ENCODE measurements at places on chromosomes 3 and 15.

- DNase-seq = no peak
Measured at GRCh38 chr15:42401544-42402454, 42.5 kb downstream of the CAPN3 start.

DNA sequence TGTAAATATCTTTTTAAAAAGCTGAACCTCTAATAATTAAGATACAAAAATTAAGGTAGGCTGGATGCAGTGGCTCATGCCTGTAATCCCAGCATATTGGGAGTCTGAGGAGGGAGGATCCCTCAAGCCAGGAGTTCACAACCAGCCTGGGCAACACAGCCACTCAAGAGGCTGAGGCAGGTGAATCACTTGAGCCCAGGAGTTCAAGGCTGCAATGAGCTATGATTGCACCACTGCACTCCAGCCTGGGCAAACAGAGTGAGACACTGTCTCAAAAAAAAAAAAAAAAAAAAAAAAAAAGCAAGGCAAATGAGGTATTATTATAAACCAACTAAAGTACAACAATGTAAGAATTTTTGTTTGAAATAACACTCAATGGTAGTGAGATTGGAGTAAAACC is 47.6 kb downstream of the EFHB start:
- no peak for DNase-seq

GRCh38 chr3:180189310-180189648 is 152.5 kb upstream of the PEX5L start:
- no peak for DNase-seq

DNA sequence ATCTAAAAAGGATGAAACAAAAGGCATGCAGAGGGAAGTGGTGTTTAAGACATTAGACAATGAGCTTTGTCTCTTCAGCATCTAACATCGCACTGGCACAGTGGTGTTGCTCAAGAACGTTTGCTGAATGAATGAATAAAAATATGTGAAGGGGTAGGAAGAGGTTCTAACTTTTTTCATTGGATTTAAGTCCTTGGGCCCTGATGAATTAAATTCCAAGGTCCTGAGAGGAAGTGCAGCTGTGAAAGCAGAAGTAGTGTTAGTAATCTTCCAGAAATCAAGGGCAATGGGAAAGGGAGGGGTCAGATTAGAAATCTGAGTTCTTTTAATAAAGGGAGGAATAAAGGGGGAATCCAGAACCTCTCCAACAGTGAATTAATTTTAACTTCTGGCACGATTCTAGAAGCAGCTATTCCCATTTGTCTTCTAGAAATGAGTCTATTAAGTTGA is 29.6 kb downstream of the TLNRD1 start:
- no peak for DNase-seq

DNA sequence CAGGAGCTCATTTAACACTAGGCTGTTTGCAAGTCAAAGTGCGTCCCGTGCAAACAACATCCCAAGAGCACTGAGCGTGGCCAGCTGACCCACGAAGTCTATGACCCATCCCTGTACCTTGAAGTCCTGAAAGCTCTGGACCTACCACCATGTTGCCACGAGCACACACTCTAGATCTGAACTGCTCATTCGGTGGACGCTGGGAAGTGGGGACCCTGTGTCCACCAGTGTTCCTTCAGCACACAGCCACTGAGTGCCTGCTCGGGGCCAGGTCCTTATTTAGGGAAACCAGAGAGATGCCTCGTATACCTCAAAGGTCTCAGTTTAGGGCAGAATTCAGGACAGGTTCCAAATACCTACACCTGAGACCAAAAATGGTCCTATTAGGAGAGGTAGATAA is 236.9 kb downstream of the XXYLT1 start:
- no peak for DNase-seq

DNA sequence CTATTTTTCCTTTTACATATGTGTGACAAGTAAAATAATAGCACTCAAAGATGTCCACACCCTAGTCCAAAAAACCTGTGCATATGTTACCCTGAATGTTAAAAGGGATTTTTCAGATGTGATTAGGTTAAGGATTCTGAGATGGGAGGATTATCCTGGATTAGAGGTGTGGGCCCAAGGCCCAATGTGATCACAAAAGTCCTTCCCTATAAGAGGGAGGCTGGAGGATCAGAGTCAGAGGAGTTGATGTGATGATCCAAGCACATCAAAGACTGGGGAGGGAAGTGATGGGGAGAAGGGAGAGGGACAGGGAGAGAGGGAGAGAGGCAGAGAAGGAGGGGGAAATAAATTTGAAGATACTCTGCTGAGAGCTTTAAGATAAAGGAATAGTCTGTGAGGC is 512.6 kb downstream of the PLOD2 start:
- DNase-seq = no peak

GRCh38 chr3:107985496-107985895 is 105.3 kb downstream of the CD47 start:
- peak; percentile 11 for DNase-seq

- no peak for DNase-seq
Measured at GRCh38 chr3:143769616-143770015, 78.7 kb downstream of the SLC9A9 start.

- no peak for DNase-seq
Measured at GRCh38 chr15:58746174-58746573, 3.3 kb downstream of the ADAM10 start.

DNA sequence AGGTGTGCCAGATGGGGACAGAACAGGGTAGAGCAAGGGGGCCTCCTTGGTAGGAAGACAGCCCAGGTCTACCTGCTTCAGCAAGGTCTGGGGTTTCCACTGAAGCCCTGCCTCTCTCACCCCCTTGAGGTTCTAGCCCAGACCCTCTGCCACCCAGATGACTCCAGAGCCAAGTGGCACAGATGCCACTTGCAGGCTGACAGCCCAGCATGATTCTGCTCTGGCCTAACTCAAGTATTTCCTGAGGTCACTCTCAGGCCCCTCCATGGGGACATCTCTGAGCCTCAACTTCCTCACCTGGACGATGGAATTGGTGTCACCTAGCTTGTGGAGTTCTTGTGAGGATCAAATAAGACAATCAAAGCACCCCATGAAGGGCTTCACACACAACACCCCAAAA is 23.9 kb downstream of the PLXNB1 start:
- DNase-seq = no peak

- no peak for DNase-seq
Measured at GRCh38 chr15:94524565-94524964, 293.2 kb downstream of the MCTP2 start.

- no peak for DNase-seq
Measured at GRCh38 chr3:3170998-3171397, 8.5 kb downstream of the CRBN start.

DNA sequence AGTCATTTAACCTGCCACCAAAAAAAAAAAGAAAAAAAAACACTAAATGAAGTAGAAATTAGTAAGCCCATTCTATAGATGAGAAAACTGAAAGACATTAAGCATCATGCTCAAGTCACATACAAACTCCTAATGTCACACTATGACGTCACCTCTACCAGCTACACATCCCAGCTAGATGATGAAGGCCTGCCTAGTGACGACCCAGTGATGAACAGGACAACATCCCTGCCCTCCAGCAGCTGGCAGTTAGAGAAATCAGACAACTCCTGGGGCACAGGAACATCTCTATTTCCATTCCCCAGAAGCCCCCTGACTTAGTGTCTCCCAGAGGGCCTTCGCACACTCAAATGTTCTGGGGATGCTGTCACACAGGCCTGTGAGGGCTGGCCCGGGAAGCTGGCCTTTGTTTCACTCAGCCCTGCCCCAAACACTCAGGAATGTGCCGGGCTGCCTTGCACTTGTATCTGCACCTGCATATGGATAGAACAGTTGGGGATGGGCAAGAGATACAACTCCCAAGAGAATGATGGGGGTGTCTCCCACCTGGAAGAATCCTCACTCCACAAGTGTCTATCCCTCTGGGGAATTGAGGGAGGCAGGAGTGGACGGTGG is 7.0 kb upstream of the HAPLN3 start:
- no peak for DNase-seq

DNA sequence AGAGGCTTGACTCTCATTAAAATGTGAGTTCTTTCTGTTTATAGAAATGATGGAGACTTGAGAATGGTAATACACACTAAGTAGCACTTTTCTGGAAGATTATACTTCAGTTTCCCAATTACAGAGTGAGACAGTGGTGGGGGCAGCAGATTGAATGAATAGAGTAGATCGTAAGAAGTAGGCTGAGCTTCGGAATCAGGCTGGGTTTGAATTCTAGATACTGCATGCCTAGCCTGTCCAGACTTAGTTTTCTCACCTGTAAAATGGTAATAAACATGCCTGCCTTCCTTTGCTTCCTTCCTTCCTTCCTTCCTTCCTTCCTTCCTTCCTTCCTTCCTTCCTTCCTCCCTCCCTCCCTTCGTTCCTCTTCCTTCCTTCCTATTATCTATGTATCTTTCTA is 8.1 kb downstream of the IL1RAP start:
- no peak for DNase-seq

GRCh38 chr3:110575702-110576101 is 495.9 kb upstream of the NECTIN3 start:
- DNase-seq = no peak

GRCh38 chr3:190073264-190074008 is 47.3 kb downstream of the P3H2 start:
- no peak for DNase-seq

GRCh38 chr3:55616803-55617202 is 129.7 kb upstream of the WNT5A start:
- no peak for DNase-seq

DNA sequence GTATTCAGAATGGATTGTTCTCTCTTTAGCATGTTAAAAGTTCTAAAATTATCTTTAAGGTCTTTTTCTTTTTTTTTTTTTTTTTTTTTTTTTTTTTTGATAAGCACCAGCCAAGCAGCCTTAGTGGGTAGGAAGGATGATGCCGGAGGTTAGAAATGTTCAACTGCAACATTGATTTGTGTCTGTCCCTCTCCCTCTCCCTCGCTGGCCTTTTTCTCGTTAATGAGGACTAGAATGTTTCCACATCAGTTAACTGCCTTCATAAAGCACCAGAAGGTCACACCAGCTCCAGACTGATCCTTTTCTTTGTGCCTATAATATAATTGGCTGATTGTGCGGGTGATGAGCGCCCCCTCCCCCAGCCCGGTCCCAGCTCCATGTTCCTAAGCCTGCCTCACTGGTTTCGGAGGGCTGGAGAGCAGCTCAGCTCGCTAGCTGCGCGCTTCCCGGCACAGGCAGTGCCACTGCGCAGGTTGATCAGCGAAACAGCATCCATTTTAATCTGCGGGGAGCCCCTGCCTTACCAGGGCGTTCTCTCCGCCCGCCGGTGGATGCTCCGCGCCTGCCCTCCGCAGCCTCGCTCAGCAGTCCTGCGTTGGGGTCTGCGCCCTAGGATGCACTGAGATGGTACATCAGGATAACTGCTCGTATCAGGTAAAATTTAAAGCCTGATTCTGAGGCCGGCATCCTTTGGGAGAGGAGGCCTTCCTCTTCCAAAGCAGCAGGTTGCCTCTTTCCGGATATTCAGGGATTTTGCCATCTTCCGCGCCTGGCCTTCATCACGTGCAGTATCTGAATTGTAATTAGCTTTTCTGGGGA is 148.9 kb upstream of the IL12A start:
- no peak for DNase-seq

DNA sequence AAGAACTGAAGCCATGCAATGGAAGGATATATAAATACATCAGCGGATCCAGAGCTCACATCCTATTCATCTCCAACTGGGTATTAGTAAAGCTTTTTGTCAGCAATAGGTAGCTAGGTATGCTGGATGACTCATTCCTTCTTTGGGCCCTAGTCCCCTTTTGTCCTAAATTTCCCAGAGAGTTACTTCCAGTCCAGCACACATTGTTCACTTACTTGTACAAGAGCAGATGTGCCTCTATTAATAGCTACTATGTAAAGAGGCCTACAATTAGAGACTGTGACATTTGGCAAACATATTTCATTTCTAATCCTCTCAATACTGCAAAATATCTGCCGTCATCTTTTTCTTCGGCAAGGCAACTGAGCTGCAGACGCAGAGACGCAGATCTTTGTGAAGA is 1.7 kb upstream of the SLC4A7 start:
- no peak for DNase-seq

DNA sequence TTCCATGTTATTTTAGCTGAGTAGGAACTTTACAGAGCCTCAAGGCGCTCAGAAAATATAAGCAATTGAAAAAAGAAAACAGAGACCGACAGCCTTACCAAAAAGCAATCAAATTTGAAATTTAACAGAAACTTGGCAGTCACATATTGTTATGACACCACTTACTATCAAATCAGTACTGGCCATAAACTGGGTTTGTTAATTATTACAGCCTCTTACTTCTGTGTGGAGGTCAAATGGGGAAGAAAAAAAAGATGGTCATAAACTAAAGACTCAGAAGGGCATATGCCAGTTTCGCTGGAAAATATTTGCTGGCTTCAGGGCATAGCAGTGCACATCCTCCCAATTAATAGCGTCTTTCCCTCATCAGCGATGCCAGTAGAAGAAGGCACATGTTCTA is 45.5 kb upstream of the SUCLG2 start:
- no peak for DNase-seq

- no peak for DNase-seq
Measured at GRCh38 chr3:16888356-16888755, 3.6 kb downstream of the PLCL2 start.

DNA sequence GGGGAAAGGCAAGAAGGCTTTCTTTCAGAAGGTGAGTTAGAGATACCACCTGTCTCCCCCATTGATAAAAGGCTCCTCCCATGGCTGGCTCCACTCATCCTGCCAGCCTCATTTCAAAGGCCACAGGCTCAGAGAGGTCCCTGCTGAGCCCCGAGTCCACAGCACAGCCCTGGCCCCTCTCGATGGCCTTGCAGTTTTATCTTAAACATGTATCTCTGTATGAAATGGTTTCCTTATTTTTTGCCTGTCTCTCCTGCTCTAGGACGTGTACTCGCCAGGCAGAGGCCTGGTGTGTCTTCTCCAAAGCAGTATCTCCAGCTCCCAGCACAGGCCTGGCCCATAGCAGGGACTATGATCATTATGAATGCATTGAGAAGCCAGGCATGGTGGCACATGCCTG is 160.5 kb upstream of the NSMCE3 start:
- no peak for DNase-seq

DNA sequence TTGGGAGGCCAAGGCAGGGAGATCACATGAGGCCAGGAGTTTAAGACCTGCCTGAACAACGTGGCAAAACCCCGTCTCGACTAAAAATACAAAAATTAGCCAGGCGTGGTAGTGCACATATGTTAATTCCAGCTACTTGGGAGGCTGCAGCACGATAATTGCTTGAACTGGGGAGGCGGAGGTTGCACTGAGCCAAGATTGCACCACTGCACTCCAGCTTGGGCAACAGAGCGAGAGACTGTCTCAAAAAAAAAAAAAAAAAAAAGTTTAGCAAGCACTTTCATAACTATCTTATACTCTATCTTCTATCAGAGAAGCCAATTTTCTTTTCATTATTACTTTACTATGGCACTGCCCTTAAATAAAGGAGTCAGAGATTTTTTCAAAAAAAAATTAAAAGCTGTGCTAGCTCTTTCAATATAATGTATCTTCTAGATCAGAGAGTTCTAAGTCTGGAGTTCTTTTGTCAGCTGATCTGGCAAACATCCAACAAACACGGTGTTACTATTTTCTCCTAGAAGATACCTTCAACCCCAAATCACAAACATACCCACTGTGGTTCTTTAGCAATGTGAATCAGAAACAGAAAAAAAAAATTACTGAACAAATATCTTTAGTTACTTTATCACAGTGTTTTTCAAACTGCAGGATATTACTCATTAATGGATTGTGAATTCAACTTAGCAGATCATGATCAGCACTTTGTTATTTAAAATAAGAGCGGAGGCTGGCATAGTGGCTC is 3.0 kb downstream of the ZNF770 start:
- no peak for DNase-seq

- peak; percentile 43 for DNase-seq
Measured at GRCh38 chr3:58167431-58168351, 43.1 kb downstream of the DNASE1L3 start.

GRCh38 chr15:90184786-90185704 is 16.1 kb upstream of the SEMA4B start:
- peak; percentile 46 for DNase-seq

- peak; percentile 82 for DNase-seq
Measured at GRCh38 chr3:50192689-50193141, 1.3 kb downstream of the GNAT1 start.
